SK-N-MC (cell line): ENCODE measurements at places on chromosomes 2 and 18.

DNA sequence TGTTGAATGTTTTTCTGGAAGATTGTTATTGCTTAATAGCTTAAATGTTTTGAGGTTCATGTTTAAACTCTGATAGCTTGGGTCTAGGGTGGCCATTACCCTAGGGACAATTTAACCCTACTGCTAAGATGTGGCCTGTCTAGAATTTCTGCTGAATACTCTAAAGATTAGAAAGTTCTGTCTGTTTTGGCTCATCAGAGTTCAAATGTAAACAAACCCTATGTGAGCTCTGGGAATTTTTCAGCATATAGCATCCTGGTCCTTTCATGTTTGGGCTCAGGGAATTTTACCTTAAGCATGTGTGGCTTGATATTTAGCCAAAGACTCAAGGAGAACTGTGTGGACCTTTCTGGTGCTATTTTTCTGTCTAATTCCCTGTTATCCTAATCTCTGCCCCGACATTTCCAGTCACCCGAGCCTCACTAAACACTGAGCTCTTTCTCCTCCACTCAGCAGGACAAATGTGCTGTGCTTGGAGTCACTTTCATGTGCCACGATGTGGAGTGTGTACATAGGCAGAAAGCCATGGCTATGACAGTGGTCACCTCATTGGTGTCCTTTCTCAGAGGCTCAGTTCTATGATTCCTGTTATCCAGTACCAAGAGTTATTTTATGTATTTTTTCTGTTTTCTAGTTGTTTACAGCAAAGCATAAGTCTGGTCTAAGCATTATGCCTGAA is 492.5 kb upstream of the SPHKAP start:
- no peak for DNase-seq

DNA sequence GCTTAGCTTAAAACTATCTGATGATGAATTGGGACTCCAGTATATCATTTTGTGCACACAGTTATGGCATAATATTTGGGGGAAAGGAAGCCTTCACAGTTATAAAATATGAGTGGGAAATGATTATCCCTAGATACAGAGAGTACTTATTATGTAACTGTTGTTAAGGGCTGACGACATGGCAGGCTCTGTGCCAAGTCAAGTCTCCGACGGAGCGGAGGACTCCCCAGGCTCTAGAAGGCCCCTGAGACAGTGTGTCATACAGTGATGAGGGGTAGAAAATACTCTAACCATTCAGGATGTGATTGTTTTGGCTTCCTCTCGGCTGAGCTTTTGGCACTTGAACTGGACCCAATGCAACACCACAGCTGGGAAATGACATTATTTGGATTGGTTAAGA is 211.8 kb downstream of the SLC8A1 start:
- DNase-seq: no peak

- DNase-seq: no peak
Measured at GRCh38 chr18:394262-394986, 106.1 kb downstream of the COLEC12 start.

DNA sequence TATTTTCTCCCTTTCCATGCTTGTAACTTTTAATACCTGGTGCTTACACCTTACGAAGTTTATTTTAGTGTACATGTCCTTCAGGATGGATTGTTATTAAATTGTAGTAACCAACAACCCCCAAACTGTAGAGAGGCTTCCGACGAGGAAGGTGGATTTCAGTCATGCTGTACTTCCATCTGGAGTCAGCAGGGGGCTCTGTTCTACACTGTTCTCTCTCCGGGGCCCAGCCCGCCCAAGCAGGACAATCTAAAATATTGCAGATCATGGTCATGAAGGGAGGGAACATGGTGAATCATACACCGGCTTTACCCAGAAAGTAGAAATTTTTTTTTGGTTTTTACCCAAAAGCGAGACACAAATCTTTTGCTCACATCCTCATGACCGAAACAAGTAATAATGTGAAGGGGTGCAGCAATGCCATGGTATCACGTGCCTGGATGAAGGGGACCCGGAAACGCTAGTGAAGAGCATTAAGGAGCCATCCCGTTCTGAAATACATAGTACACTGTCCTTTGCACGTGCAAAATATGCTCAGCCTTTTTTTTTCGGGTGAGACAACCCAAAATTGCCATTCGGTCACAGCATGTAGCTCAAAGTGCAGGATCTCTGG is 884.8 kb downstream of the EPHA4 start:
- DNase-seq: no peak

DNA sequence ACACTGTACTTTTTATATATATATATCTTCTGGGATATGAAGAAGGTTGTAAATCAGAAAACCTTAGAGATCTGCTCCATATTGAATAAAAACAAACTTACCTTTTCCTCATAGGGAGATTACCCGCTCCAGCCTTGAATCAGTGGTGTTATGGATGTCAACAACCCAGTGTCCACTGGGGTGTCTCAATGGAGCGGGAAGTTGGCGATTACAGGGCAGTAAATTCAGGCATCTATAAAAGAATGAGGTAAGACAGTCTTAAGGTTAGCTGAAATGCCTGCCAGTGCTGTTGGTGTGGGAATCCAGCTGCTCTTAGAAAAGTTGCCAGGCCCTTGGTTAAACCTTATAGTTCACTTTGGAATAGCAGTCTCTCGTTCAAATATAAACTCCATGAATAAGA is 102.3 kb downstream of the R3HDM1 start:
- no peak for DNase-seq

- no peak for DNase-seq
Measured at GRCh38 chr2:219619235-219619634, 8.2 kb upstream of the SLC4A3 start.

- DNase-seq: no peak
Measured at GRCh38 chr2:21234464-21235120, 110.8 kb downstream of the TDRD15 start.
